ENCODE measurements at places on chromosomes 1 and 21. TPM values are rescaled to one million over a fixed set of nuclear protein-coding genes. Genes with fewer than 3 reads are reported as not detected.

- no peak for DNase-seq
Observed at GRCh38 chr1:150562446-150563339, 13.5 kb downstream of the ADAMTSL4 start.

GRCh38 chr1:60413091-60413490 lies 339.5 kb upstream of the C1orf87 start:
- no peak for DNase-seq

DNA sequence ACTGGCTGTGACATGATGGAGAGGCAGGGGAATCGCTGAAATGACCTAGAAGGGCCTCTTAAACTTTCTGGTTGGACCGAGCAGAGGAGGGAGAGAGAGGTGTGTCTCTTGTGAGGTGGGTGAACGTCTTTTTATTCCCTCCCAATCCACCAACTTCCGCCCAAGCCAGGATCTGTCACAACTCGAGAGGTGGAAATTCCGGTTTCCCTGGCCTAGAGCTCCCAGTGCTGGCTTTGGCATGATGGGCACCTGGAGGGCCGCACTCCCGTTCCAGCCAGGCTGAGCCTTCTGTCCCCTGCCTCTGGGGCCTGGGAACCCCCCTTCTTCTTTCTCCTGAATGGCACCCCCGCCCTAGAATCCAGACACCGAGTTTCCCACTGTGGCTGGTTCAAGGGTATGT lies at the start of gene SEMA4A:
Gene SEMA4A, plus strand, starts transcription at position 224 of the 400 bp plus-strand sequence. CDS start 994 bp downstream, outside the sequence.
- no peak for DNase-seq

CASZ1 gene
- 60.2 TPM for total RNA-seq

CHIA gene
- not detected for total RNA-seq

GRCh38 chr1:65330021-65330420 lies 20.7 kb downstream of the DNAJC6 start:
- peak; percentile 31 for DNase-seq

DNA sequence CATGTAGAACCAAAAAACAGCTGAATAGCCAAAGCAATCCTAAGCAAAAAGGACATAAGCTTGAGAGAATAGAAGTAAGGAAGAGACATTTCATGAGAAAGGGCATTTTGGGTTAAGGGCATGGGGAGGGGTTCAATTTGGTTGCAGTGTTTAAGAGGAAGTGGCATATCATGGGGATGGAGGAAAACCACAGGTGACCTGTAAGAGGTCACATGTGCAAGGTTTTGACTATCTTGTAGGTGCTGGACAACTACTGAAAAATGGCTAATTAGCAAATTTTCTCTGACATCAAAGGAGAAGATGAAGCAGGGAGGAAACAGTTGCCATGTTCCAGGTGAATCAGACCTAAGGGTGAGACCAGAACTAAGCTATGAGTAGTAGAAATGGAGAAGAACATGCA lies 31.3 kb upstream of the ROR1 start:
- no peak for DNase-seq

GRCh38 chr1:21616372-21616771 lies 52.8 kb downstream of the RAP1GAP start:
- DNase-seq = no peak

- peak; percentile 95 for DNase-seq
Observed at GRCh38 chr1:203769505-203770343, 4.7 kb downstream of the LAX1 start.

- DNase-seq = no peak
Observed at GRCh38 chr1:34425785-34426184, 249.1 kb downstream of the C1orf94 start.

TNFAIP8L2 gene
- 2.8 TPM for total RNA-seq

ITPKB gene
- total RNA-seq = 92.6 TPM

DNA sequence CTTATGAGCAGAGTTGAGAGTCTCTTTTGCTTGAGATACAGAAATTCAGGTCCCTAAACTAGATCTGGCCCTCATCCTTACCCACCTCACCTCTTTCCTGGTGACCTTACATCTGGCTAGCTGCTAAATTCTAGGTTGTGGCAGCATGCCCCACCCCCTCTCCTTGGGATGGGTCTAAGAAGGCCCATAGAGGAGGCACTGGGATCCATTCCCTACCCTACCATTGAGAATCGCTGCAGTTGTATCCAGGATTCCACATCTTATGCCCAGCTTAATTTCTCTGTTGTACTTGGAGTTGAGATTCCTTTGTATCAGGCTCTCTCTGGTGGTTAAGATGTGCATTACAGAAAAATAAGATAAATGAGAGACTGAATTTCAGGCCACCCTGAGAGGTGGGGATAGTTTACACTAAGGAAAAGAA lies 9.5 kb upstream of the TMEM39B start:
- DNase-seq = no peak

- DNase-seq = no peak
Observed at GRCh38 chr1:234530672-234531071, 51.7 kb upstream of the TARBP1 start.

SPRR2E gene
- total RNA-seq = not detected

GRCh38 chr1:43152866-43153265 lies 19.2 kb downstream of the EBNA1BP2 start:
- peak; percentile 90 for DNase-seq

- no peak for DNase-seq
Observed at GRCh38 chr1:63073309-63074306, 248.8 kb upstream of the FOXD3 start.

GRCh38 chr21:42250422-42251403 lies 31.8 kb downstream of the ABCG1 start:
- no peak for DNase-seq

- no peak for DNase-seq
Observed at GRCh38 chr1:164423136-164423535, 135.8 kb upstream of the PBX1 start.

DCLRE1B gene
- total RNA-seq = 4.2 TPM

DNA sequence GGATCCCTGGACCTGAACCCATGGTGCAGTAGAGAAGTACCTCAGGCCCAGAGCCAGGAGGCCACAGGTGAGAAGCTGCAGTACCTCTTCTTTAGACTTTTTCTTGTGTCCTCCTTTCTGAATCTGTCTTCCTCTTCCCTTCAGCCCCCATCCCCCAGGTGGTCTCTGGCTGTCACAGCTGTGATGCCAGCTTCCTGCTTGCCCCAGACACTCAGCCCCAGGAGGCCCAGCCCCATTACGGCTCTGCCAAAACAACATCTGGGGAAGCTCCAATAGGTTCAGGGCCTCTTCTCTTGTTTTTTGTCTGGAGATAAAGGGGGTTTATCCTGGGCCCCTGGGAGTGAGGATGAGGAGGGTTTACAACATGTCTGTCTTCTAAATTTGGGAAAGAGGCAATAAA lies 9.5 kb upstream of the BTG2 start:
- DNase-seq = no peak

OR10K1 gene
- total RNA-seq = not detected

- DNase-seq = no peak
Observed at GRCh38 chr1:84427250-84428188, 29.2 kb downstream of the DNASE2B start.

- DNase-seq = no peak
Observed at GRCh38 chr1:201112173-201112731, at the start of gene CACNA1S. TSS of gene CACNA1S (minus strand) at chr1:201112426. CDS start at chr1:201112339, 87 bp downstream.

DNA sequence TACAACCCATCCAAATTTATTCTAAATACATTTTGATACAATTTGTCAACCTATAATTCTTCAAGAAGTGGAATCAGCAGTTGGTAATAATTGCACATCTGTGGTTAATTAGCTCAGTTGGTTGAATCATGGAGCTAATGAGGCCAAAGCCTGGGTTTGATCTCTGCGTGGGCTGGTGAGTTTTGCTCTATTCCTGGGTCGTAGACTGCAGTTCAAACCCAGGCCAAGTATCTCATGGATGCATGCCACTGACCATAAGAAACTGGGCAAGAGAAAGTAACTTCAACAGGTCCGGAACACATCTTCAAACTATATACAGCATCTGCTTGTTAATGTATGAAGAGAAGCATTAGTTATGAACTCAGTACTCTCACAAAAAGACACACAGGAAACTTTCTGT lies 779.7 kb downstream of the USP25 start:
- no peak for DNase-seq

- peak; percentile 88 for DNase-seq
Observed at GRCh38 chr1:84603941-84604830, 29.9 kb upstream of the CTBS start.

DNA sequence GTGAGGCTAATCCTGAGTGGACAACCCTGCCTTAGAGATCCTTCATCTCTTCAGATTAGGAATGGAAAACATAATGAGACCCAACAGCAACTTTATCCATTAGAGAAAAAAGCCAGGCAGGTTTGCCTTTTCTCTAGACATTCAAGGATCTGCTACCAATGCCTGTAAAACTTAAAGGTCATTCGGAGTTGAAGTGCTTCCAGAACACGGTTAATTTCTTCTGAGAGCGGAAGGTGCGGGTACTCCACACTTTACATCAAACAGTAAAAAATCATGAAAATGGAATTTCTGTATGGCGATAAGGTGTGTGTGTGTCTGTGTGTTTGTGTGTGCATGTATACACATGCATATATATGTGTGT lies 65.2 kb upstream of the PRKACB start:
- no peak for DNase-seq

DNA sequence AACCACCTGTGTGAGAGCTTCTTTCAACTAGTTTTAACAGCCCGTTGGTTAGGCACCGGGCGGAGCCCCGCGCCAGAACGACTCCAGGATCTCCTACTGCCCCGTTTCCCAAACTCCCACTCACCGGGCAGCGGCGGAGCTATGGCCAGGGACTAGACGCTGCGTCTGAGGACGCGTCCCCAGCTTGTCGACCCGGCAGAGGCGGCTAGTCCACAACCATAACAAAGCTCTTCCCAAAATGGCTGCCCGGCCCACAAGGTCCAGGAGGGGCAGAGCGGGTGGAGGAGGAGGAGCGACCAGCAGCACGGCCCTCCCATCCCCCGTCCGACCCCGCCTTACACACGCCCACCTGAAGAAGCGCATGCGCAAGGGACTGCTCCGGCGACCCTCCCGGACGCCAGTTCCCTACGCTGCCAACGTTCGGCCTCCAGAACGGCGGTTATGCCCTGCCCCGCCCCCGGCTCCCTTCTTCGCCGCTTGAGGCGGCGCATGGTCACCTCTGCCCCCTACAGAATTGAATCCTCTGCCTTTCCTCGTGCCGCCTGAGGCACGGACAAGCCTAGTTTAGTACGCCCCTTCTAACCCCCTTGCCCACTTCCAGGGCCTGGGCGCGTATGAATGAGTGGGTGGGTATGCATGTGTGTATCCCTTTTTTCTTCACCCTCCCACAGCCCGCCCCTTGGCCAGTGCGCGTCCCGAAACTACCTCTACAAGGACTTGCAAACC lies at the start of gene GPBP1L1:
Gene GPBP1L1, minus strand, starts transcription at position 246 of the 726 bp plus-strand sequence. CDS start 27,446 bp downstream, outside the sequence.
- peak; percentile 99 for DNase-seq

GRCh38 chr1:165162671-165163241 lies 193.8 kb downstream of the LMX1A start:
- no peak for DNase-seq

TCHH gene
- total RNA-seq = under 0.01 TPM

DNA sequence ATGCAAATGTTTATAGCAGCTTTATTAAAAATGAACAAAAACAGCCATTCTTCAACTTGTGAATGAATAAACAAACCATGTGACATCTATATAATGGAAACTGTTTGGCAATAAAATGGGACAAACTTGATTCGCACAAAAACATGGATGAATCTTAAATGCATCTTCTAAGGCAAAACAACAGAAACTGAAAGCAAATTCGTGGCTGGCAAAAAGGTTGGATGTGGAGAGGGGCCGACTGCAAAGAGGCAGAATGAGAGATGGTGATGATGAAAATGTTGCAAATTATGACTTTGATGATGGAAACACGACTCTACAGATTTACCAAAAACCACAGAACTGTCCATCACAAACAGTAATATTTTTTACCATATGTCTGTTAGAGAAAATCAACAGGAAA lies 327.0 kb upstream of the NR5A2 start:
- DNase-seq = no peak

GRCh38 chr1:30147188-30147587 lies 576.2 kb downstream of the MATN1 start:
- DNase-seq = peak; percentile 77

DNA sequence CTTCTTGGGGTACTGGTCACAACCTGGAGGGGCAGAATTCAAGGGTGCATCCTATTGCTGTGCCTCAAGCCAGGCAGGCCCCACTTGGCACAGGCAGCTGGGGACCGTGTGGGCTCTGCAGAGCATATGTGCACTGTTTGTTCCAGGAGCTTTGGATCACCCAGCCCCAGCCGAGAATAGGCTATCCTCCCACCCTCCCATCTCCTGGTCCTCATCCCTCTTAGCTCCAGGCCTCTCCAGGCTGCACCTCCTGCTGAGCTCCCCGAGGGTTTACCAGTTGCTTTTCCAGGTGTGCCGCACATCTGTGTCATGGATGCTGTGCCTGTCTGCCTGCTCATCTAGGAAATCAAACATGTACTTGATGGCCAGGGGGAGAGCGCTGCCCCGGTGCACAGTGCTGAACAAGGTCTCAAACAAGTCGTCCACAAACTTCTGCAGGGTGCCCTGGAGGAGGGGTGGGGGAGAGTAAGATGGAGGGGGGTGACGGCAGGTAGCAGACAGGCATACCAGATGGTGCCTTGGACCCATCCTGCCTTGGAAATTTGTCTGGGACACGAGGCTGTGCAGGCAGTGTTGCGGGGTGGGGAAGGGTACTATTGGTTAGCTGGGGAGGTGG lies 120.5 kb upstream of the CD34 start:
- no peak for DNase-seq

LRRC53 gene
- not detected for total RNA-seq

DNA sequence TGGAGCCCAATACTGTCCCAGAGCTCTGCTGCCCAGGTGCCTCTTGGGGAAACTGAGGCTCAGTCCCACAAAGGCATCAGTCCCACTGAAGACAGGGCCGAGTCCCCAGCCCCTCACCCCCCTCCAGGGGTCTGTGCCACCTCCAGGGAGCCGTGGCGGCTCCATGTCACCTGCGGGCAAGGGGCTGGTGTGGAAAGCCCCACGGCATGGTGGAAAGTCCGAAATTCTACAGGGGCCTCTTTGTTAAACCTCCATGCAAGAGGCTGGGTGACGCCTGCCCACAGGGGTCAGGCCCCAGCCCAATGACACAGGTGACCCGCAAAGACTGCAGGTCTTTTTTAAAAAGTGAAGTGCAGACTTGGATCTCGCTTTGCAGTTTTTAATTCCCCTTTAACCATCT lies 3.3 kb upstream of the AIRE start:
- no peak for DNase-seq

- DNase-seq = no peak
Observed at GRCh38 chr1:175802407-175803123, 59.2 kb upstream of the TNR start.

NPR1 gene
- total RNA-seq = 52.4 TPM

- DNase-seq = no peak
Observed at GRCh38 chr1:59110271-59110670, 186.6 kb upstream of the FGGY start.

GRCh38 chr1:189217646-189218045 lies 1260.0 kb downstream of the BRINP3 start:
- DNase-seq = no peak

- DNase-seq = no peak
Observed at GRCh38 chr21:29378832-29379231, 80.1 kb downstream of the BACH1 start.

TCEA3 gene
- total RNA-seq = 16.7 TPM

CD52 gene
- not detected for total RNA-seq

MLLT11 gene
- 0.78 TPM for total RNA-seq

GRCh38 chr1:151733126-151733525 lies 11.8 kb downstream of the RIIAD1 start:
- DNase-seq = no peak

PSEN2 gene
- total RNA-seq = 37.8 TPM

All from esophagus muscularis mucosa (tissue), 4 donors.